ENCODE measurements at places on chromosomes 1 and 21.

- no peak for DNase-seq
Observed at GRCh38 chr1:221873673-221874072, 131.8 kb upstream of the DUSP10 start.

- DNase-seq = no peak
Observed at GRCh38 chr1:172895050-172895460, 155.7 kb downstream of the TNFSF18 start.

DNA sequence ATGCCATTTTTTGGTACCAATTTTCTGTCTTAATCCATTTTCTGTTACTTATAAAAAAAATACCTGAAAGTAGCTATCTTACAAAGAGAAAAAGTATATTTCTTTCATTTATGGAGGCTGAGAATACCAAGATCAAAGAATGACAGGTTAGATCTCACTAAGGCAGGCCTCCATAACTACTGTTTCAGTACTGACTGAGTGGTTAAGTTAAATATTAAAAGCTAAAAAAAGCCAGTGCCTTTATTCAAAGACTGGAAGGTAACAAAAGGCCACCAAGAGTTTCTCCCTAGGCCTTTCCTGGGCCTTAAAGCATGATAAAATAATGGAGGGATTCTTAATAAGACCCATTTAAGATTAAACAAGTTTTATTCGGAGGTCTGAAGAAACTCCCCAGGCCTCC lies 687.7 kb upstream of the ADGRL4 start:
- no peak for DNase-seq

- DNase-seq = no peak
Observed at GRCh38 chr21:37509802-37510393, 143.3 kb downstream of the DYRK1A start.

GRCh38 chr1:93631626-93632365 lies 49.8 kb downstream of the BCAR3 start:
- no peak for DNase-seq

GRCh38 chr1:89311757-89312156 lies 39.1 kb upstream of the GBP5 start:
- DNase-seq = no peak

GRCh38 chr21:27275294-27275927 lies 308.5 kb upstream of the ADAMTS5 start:
- DNase-seq = no peak

GRCh38 chr1:202014915-202015661 lies 4.7 kb downstream of the ELF3 start:
- no peak for DNase-seq

- DNase-seq = no peak
Observed at GRCh38 chr1:53070621-53071020, 8.6 kb downstream of the PODN start.

DNA sequence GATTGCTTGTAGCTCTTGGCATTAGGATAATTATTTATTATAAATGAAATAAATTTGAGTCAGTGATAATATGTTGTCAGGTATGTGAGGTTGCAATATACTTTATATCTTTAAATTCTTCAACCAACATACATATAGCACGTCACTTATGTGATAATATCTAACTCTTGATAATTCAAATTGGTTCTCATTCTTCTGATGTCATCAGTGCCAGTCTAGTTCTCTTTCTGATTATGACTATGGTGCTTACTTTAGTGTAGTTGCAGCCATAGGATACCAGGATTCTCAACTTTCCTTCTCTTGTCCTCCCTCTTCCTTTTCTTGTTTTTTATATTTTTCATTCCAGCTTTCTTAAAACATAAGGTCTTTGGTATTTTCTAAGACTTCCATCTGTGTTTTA lies 34.8 kb upstream of the ATP6V1G3 start:
- no peak for DNase-seq

- no peak for DNase-seq
Observed at GRCh38 chr1:85465786-85466134, 801 bp upstream of the DDAH1 start.

GRCh38 chr21:43015906-43016540 lies 41.7 kb downstream of the PKNOX1 start:
- DNase-seq = no peak
